ENCODE measurements at places on chromosomes 16 and 17. TPM values are rescaled to one million over a fixed set of nuclear protein-coding genes. Genes with fewer than 3 reads are reported as not detected.

The ST6GALNAC1 gene
- total RNA-seq: not detected

The ESRP2 gene
- total RNA-seq: 0.27 TPM

The RPH3AL gene
- 0.80 TPM for total RNA-seq

The EVPLL gene
- total RNA-seq: not detected

Data from activated CD8-positive, alpha-beta memory T cell treated with anti-CD3 and anti-CD28 coated beads for 36 hours (primary cell).